ENCODE measurements at places on chromosomes 3 and 15.

- DNase-seq = no peak
These were observed 60.5 kb downstream of the GABRB3 start for GRCh38 chr15:26712335-26712734.

DNA sequence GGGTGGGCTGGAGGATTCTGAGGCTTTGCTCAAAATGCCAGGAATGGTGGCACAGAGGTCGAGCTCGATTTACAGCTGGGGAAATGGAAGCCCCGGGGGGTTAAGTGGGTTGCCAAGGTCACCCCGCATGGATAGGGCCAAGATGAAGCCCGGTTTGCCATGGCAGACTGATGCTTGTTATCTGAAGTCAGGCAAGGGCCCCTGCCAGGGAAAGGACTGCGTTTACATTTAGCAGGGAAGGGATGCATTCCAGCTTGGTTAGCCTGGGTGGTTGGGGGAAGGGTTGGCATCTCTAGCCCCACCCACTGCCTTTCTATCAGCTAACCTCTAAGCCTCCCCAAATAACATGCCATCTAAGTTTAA lies 79.0 kb downstream of the RPLP1 start:
- DNase-seq = no peak

DNA sequence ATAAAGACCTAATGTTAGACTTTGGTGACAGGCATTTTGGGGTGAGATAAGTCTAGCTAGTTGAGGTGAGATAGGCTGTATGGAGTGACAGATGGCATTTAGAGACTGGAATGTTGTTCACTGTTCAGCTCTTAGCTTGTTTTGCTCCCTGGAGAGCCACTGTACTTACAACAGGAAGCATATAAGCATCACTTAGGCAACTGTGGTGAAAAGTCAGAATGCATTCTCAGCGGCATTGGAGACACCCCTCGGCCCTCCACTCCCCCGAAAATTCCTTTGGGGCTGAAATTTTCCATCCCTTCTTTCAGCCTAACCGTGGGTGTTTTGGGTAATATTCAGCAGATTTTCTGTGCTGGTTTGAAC lies 73.4 kb downstream of the SLCO3A1 start:
- no peak for DNase-seq

DNA sequence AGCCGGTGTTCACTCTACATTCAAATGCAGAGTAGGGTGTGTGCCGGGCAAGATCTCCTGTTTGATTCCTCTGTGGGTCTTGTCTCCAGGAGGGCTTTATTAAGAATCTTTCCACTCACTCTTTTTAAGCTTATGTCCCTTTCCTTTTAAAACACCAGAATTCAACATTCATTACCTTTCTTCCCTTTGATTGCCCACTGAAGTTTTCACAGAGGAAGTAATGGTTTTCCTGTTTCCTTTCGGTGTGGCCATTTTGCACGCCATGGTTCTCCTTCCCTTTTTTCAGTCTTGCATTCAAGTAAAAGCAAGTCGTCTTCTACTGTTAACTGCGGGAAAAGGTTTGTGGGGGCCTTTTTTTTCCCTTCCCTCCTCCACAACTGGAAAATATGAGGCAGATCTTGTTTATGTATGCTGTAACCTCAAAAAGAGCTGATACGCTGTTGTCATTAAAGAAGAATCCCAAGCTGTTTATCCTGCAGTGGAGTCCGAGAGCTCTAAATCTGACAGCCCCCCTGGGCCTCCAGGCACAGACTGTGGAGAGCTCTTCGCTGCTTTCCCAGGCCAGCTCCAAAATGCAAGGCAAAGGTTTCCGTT lies 40.5 kb downstream of the FILIP1L start:
- DNase-seq = no peak

DNA sequence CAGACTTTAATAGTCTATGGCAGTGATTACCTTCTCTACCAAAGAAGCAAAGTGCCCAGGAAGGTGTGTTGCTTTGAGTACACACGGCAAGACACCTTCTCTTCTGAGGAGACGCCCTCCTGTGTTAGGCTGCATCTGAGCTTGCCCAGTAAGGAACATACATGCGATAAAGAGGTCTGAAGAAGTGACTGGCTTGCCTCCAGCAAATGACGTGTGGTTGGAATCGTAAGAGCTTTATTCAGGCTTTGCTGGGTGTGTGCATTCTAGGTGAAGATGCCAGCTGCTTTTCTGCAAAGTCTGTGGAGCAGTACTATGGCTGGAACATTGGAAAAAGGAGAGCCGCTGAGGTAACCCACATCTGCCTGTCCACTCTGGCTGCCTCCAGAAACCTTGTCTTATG lies 22.4 kb downstream of the MAP6D1 start:
- no peak for DNase-seq

- no peak for DNase-seq
These were observed 8.7 kb upstream of the NDUFB4 start for GRCh38 chr3:120587332-120587975.

DNA sequence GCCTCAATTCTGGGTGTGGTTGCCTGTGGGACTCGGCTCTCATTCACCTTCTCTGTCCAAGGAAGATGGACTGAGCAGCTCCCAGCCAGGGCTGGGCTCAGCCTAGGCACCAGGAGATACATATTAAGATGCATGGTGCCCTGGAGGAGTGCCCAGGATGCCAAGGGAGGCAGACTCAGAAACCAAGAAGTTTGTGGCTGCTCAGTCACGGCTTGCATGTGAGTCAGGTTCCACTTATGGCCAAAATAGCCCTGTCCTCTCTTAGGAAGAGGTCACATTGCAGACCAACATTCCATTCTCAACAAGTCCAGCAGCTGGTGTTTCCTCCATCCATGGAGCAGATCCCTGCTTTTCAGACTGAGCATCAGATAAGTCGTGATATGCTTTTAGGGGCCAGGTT lies 21.8 kb downstream of the CDCP1 start:
- no peak for DNase-seq

DNA sequence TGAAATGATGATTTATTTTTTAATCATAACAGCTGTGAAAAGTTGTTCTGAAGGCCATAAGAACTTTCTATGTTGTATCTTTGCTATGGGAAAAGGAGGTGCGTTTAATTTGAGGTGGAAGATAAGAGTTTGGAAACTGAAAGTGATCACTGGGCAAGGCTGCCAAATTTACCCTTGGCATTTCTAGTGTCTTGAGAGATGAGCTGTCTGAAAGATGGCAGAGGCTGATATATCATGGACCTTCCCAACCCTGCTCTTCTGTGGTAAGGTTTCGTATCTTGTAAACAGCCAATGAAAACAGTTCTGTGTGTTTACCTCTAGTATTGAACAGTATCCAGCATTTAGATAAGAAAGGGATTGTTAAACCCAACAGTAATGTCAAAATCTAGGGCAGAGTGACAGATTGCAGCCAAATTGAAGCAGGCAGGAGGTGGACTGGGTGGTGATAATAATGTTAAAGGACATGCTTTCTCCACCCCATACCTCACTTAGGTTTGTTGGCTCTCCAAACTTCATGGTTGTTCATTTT lies 15.8 kb upstream of the NFKBIZ start:
- DNase-seq = no peak

GRCh38 chr3:45537616-45537969 lies 57.0 kb upstream of the LIMD1 start:
- no peak for DNase-seq

GRCh38 chr15:88083811-88084760 lies 172.5 kb downstream of the NTRK3 start:
- DNase-seq = no peak

- no peak for DNase-seq
These were observed 11.5 kb upstream of the MB21D2 start for GRCh38 chr3:192929146-192929545.

- no peak for DNase-seq
These were observed 119.8 kb downstream of the AKAP13 start for GRCh38 chr15:85500060-85500708.

DNA sequence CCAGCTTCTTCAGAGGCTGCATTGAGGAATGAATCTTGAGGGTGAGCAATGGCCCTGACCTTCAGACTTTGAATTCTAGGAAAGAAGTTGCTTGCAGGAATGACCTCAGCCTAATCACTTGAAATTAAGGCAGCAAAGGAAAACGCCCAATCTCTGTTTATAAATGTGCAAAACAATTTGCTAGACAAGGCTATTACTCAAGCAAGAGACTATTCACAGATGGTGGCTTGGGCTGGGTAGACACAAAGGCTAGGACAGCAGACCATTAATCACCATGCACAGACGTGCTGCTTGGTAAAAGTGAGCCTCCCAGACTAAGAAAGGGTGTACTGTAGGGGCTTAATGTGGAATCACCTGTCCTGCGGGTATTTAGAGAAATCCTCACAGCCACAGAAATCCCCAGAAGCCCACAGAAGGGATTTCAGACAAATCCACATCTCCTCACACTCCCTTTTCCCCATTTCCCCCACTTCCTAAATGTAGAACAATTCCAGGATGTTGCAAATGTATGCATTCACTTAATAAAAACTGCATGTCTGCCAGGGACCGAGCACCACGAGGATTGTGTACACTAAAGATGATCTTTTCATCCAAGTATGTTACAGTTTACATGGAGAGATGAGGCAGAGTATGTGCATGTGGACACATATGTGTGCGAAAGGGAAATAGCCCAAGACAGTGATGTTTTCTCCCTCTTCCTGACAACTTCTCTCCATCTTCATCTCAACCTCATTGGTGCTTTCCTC lies 259.5 kb downstream of the THSD4 start:
- DNase-seq = no peak

- DNase-seq = no peak
These were observed 524.8 kb upstream of the TBL1XR1 start for GRCh38 chr3:177721864-177722785.

DNA sequence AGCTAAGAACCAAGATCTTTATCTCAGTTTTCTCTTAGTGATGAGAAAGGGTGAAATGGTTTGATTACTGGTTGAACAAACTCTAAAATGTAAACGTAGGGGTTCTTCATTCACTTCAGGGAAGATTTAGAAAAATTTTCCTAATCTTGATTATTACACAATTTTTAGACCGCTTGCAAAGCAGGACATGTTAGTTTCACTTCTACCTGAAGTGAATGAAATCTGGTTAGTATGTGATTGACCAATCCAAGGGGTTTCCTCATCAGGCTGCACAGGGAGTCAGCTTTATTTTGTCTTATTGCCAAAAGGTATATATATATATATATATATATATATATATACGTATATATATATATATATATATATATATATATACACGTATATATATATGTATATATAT lies 740.4 kb downstream of the TUSC7 start:
- DNase-seq = no peak

GRCh38 chr3:30768703-30769550 lies 125.5 kb downstream of the GADL1 start:
- peak; percentile 79 for DNase-seq

DNA sequence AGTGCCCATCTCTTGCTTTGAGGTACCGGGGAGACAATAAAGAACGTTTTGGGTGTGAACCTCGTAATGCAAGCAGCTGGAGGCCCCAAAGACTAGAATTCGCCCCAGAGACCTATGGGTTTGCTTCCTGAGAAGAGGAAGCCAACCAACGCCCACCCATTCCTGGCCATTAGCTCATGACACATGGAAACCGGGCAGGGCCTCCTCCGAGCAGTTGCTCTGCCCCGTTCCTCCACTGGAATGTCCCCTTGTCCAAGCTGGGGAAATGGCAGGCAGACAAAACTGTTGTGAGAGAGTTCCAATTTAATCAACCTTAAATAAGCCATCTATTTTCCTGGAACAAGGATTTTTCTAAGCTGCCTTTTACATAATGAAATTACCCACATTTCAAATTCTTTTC lies 250.9 kb upstream of the IGF1R start:
- DNase-seq = no peak

DNA sequence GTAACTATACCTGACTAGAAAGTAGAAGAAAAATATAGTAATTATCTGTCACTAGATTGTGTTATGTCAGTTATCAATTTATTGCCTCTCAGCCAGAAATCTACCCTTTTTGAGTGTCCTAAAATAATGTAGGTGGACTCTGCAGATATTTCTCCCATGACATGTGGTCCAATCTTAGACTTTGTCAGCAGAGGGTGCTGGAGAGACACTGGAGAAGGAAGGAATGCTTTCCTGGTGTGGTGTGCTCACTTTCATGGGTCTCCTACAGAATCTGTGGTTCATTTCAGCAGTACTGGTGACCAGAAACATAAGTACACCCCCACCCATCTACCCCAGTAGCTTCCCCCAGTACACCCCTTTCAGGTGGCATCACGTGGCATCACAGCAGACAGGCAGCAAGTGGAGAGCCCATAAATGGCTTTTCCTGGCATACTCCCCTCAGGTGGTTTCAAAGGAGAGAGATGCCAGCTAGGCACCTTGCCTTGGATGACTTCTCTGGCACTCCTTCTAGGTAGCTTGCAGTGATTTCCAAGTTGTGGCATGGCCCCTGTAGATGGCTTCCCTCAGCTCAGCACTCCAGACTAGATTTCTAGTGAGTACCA lies 114.7 kb downstream of the GADL1 start:
- no peak for DNase-seq

DNA sequence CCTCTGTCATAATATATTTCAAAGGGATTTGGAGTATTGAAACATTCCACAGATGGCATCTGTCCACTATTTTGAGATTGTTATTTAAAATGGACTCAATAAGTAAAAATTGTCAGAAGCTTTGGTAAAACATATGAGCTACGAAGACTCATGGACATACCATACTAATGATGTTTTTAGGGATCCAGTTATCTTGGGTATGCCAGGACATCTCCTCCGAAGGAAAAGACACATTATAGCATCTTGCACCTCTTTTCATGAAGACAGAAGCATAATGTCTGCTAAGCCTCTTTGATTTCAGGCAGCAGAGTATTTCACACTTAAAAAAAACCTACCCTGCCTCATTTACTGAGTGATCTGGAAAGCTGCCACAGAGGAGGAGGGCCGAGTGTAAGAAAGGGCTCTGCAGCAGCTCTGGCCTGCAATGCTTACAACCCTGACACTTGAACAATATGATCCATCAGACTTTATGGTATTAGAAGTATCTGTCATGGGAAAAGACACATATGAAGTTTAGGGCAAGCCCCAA lies 284.8 kb downstream of the TUSC7 start:
- no peak for DNase-seq

DNA sequence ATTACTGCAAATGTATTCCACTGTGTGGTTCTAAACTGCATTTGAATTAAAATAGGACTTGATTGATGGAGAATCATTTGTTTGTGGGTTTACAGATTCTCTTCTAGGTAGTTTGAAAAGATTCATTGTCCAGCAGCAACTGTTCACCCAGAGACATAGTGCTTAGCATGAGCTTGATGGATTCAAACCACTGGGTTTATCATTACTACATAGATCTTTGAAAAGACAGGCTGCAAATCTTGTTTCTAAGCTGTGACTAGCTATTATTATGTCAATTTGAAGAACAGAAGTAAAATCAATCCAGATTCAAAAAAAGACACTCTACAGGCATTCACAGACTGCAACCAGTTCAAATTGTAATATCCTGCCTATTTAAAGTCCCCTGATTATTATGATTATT lies 49.8 kb downstream of the MBNL1 start:
- no peak for DNase-seq

GRCh38 chr15:83275412-83275811 lies 9.1 kb downstream of the BNC1 start:
- DNase-seq = no peak

- DNase-seq = no peak
These were observed 324.8 kb upstream of the TBL1XR1 start for GRCh38 chr3:177522051-177522450.
